Activated CD4-positive, alpha-beta T cell treated with anti-CD3 and anti-CD28 coated beads, Interleukin-2, amount 10 ng/mL, durations not matched to agents 7 days and 5 days (primary cell): ENCODE measurements at places on chromosomes 1 and 21. TPM values are rescaled to one million over a fixed set of nuclear protein-coding genes. Genes with fewer than 3 reads are reported as not detected.

- no peak for DNase-seq
Observed at GRCh38 chr1:16109571-16109970, 36.1 kb upstream of the FAM131C start.

Gene TMCO1
- total RNA-seq, result 102 TPM

GRCh38 chr1:116008656-116009390 is 32.5 kb downstream of the SLC22A15 start:
- DNase-seq, result no peak

DNA sequence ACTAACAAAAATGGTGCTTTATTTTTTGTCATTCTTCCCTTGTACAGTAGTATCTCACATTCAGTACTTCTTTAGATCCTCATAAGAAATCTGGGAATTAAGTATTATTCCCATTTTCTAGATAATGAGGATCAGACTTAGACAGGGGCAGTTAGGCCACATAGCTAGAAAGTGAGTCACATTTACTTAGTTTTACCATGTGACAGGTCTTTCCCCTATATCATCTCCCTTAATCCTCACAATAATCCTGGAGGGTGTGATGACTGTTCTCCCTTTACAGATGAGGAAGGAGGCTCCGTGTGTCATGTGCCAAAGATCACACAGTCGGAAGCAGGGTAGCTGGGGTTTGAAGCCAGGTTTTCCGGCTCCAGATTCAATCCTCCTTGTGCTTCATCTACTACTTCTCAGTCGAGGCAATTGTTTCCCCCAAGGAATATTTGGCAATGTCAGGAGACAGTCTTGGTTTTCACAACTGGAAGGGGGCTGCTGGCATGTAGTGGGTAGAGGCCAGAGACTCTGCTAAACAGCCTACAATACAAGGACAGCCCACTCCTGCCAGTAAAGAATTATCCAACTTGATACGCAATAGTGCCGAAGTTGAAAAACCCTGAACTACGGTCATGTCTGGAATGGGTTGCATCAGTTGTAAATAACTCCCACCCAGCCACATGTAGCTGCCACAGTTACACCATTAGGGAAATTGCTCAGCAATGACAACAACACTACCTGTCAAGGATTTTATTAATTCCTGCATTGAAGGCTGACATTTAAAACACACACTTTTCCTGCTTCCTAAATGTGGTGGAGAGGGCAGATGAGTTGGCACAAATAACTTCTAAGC is 54.5 kb downstream of the C8B start:
- no peak for DNase-seq

GRCh38 chr21:43292041-43292865 is 123.4 kb downstream of the CRYAA start:
- no peak for DNase-seq

GRCh38 chr1:119506941-119507340 is at the start of gene HSD3B1:
Gene HSD3B1 (plus strand): TSS chr1:119507210. CDS start chr1:119507477, 267 bp downstream.
- no peak for DNase-seq

DNA sequence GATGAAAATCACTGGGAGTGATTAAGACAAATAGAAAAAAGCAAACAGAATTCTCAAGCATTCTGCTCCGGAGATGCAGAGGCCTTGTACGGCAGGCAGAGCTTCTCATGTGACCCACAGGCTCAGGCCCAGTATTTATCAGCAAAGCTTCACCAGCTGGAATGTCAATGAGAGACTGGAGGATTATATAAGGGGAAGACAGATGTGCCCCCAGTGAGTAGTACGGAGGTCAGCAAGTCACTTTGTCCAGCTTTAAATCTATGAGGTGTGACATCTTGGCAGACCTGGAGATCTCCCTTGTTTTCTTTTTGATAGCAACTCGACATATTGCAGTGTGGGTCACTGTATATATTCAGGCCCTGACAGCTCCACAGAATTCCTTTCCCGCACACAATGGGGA is 106.8 kb downstream of the HHIPL2 start:
- no peak for DNase-seq

Gene SCMH1
- 24.2 TPM for total RNA-seq

Gene SWT1
- 3.7 TPM for total RNA-seq

DNA sequence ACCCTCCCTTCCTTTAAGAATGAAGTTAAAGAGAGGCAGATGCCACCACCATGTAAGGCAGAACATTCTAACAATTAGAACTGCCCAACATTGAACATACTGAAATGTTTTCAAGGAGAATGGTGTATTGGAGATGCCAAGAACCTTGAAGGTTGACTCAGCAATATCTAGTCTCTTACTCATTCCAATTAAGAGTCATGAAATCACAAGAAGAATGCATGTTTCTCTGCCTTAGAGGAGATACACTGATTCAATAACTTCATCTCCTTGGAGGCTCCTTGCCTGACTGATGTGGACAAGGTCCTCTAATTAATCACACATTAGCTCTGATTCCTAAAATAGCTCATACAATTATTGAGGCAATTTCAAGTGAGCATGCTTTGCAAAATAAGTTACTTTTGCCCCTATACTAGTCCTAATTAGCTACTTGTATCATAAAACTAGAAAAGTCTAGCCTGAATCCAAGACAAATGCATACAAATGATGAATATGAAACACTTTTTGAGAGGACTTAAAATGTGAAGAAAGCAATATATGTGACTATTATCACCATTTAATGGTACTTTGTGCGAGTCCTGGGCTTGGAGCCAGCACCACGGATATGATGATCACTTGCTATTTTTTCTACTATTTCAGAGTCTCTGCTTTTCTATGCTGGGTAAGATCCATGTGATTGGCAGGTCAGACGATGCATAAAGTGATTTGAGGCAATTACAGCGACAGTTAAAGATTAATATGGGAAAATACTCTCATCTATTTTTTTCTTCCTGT is 114.5 kb downstream of the DSCAM start:
- DNase-seq, result no peak

GRCh38 chr1:50846224-50846839 is 113.7 kb downstream of the FAF1 start:
- no peak for DNase-seq

DNA sequence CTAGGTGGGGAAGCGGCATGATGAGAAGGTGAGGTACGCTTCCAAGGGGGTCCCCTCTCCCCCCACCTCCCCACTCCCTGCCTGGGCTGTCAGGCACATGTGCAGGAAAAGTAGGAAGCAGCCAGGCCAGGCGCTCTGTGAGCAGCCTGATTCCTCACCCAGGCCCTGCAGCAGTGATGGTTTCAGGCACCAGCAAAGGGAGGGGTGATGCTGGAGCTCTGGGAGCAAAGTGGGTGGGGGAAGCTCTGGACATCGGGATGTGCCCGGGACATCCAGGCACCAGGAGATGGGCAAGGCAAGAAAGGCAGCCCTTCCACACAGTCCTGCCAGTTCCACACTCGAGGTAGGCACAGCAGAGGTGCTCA is 106.1 kb downstream of the CRYAA start:
- DNase-seq, result no peak

Gene AUNIP
- total RNA-seq, result 6.7 TPM

Gene MMP23B
- 1.8 TPM for total RNA-seq

Gene MIS18A
- total RNA-seq, result 18.6 TPM

Gene CASQ2
- not detected for total RNA-seq

Gene DMBX1
- total RNA-seq, result 0.10 TPM

Gene NPHS2
- total RNA-seq, result not detected

DNA sequence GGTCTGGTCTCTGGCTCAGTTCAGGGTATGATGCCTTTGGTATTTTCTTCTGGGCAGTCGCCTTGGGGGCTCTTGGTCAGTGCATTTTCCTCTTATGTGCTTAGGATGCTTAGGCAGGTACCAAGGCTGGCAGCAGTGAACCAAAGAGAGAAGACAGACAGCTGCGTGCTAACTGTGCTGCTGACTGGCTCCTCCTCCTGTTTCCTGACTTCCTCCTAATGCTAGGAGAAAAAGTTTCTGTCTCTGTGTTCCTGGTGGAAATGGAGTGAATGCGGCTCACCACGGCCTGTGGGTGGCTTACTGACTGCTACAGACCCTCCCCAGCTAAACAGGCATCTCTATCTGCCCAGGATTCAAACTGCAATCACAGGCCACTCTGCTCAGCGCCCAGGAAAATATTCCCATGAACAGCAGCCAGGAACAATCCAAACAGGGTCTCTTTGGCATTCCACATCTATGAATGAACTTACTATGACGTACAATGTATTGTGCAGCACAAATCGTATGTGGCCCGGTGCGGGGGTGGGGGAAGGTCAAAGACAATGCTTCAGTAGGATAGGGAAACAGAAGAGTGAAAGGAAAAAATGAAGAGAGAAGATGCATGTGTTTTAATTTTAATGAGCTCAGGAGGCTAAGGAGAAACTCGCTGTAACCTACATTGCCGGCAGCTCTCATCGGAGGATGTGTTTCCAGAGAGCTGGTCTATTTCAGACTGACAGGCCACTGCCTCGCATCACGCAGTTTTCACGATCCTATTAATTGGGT is 2.8 kb downstream of the ABCG1 start:
- no peak for DNase-seq

DNA sequence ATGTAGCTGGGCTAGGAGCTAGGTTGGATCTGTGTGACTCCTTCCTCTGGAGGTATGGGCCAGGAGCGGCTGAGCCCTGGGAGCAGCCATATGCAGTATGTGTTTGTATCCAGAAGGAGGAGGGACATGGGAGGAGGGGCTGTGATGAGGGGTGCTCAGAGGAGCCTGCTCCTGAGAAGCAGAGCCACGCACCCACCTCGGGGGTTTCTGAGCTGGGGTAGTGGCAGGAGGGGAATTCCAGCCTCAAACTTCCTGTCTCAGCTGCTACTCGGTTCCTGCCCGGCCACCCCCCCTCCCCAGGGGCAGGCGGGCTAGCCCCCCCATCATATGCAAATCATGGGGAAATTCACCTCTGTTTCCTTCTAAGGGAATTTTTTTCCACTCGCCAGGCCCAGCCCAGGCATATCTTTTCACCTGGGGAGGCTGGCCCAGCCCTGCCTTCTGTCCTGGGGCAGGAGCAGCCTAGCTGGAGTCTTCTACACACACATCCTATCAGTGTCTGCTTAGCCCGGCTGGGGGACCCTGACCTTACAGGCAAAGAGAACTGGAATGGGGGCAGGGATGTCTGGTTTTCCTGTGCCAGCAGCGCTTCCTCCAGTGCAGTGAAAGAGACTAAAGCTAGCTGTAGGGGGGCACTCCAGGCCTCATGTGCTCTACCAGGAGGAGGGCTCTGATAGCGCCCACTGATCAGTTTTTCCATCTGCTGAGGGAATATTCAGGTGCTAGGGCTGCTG is 3.0 kb downstream of the ZC3H12A start:
- DNase-seq, result peak; percentile 66

DNA sequence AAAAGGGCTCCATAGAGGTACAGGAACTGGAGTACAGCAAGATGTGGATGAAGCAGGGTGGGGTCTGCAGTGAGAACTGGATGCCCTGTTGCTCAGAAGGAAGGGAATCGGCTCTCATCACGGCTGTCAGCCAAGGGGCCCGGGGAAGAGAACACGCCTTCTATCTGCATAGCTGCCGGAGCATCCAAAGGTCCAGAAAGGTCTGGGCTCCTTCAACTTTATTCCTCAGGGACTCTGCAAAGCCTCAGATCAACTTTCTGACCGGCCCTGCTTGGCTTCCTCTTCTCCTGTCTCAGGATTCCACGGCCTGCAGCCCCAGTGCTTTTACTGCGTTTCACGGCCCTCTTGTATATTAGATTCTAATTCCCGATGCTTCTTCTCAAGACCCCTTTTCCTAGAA is 34.8 kb downstream of the KRTAP19-8 start:
- no peak for DNase-seq

Gene CLIC6
- total RNA-seq, result not detected

Gene LENEP
- total RNA-seq, result 1.0 TPM

Gene RPTN
- not detected for total RNA-seq

Gene SCAMP3
- total RNA-seq, result 96.4 TPM

Gene KMO
- 0.12 TPM for total RNA-seq
